HCT116 (cell line): ENCODE measurements at places on chromosomes 6 and 20.
A peak's percentile ranks its signal among the peaks of the same experiment; 100 is the strongest.

DNA sequence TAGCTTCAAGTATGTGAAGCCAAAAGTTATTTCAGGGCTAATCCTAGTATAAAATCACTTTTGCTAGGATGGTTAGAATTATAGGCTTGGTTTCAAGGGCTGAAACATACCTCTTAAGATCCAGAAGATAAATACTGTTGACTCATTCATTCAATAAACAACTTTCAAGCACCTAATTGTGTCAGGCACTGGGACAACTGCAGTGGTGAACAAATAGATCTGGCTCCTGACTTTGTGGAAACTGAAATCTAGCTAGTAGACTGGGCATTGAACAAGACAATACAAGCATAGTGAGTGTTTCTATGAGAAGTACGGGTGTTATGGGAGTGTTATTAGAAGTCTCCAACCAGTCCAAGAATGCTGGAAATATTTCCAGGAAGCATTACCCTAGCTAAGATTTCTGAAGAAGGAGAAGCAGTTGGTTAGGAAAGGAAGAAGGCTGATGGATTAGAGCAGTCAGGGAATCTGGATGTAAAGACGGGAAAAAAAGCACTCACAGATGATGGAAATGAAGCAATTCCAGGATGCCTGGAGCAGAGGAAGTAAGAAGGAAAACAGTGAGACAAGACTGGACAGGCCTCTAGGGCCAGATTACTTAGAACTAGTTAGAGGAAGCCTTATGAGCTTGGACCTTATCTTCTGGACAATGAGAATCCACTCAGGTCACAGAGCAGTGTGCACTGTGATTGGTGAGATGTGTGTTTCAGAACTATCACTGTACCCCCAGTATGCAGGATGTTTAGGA lies 132.6 kb upstream of the RAB32 start:
- DNase-seq, result no peak

GRCh38 chr20:52896348-52896747 lies 75.8 kb upstream of the TSHZ2 start:
- no peak for DNase-seq

DNA sequence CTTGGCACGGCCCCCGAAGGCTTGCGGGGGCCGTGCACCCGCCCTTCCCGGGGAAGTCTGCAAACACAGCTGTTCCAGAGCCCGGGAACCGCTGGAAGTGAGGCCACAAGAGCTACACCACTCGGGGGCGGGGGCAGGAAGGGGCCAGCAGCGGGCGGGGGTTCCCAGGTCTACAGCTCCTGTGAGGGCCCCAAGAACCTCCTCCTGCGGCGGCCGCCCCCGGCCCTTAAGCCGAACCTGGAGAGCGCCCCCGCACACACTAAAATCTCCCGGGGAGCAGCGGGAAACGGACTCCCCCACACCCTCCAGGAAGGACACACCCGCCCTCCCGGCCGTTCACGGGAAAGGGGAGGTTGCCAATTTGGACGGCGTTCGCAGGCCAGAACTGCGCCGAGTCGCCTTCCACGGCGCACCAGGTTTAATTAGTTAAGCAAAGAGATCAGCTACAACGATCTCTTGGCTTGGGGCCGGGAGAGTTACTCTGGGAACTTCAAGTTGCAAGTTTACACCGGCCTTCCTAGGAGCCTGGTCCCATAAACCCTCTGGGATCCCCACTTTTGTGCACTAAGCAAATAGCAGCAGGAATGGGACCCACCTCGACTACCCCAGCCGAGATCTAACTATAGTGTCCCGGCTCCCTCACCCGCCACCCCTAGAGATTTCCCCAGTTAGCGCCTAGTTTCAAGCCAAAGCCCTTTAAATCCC lies 1.7 kb downstream of the JAG1 start:
- no peak for DNase-seq

- DNase-seq, result no peak
Observed at GRCh38 chr6:84902354-84902928, 138.0 kb upstream of the TBX18 start.

- no peak for DNase-seq
Observed at GRCh38 chr20:8656335-8656734, 412.6 kb upstream of the PLCB4 start.

DNA sequence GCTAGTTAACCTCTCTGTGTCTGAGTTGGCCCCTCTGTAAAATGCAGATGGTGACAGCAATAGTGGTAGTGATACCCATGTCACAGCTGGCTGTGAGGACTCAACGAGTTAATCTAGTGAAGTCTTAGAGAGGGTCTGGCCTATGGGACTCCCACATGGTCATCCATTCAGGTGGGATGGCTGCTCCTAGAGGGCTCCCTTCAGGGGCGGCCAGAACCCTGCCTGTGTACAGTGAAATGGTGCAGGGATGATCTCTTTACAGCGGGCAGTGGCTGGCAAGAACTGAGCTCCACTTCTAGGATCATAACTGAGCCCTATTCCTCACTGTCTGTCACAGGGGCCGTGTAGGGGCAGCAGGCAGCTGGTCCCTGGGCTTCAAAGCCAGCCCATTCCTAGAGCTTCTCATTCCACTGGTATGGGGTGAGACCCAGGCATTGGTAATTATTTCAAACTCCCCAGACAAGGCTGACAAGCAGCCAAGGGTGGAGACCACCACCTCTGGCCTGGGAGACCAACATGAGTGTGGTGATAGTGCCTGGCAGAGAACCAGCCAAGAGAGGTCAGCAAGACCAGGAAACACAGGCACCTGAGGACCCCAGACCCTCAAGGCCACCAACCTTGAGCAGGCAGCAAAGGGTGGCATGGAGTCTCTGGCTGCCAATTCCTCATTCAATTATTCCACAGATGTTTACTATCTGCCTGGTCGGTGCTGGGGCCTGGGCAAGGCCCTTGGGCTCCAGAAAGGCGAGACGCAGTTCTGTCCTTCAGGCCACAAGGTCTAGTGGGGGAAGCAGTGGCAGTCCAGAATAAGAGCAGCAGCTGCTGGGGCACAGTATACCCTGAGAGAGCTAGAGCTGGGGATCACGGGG lies 103.4 kb downstream of the MRPL14 start:
- no peak for DNase-seq

DNA sequence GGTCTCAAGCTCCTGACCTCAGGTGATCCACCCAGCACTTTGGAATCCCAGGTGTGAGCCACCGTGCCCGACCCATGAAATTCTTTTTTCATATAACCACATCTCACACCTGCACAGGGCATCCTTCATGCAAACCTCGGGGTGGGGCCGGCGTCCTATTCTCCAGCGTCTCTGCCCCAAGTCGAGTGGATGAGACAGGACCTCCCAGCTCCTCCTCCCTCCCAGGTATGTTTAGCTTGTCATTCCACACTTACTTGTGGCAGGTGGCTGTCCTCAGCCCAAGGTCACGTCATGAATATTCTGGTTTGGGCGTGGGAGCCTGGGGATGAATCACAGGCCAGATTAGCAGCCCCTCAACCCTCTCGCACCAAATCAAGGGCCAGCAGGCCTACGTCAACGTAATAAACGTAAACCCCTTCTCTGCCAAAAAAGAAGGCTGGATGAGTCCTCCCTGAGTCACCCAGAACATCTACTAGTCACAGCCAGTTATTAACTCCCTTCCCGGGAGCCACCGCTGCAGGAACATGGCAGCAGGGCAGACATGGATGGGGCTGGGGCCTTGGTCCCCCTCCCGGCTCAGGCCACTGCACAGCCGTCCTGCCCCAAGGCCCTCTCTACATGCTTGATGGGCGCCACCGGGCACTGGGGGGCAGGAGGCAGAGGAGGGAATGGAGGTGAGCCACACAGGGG lies 91.7 kb downstream of the YTHDF1 start:
- no peak for DNase-seq

DNA sequence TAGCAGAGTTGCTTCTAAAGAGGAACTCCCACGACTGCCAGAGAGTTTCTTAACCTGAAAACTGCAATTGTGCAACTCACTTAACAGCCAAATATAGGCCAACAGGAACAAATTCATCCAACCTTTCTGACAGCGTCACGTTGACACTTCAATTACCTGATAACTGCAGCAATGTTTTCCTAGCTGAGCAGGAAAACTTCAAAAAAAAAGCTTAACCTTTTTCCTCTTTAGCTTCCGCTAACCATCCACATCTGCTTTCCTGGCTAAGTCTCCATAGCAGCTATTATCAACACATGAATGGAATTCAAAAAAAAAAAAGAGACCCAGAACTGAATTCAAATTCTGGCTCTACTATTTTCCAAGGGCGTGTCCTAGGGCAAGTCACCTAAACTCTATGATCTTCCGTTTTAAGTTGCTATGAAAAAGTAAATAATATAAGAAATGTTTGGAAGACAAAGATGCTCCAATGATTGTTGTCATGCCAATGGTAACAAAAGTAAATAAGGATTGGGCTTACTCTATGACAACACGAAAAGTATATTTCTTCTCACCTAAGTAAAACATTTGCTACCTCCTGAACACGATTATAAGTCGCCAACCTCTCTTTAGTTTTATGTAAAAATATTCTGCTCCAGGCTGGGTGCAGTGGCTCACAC lies 524.6 kb upstream of the JARID2 start:
- no peak for DNase-seq

DNA sequence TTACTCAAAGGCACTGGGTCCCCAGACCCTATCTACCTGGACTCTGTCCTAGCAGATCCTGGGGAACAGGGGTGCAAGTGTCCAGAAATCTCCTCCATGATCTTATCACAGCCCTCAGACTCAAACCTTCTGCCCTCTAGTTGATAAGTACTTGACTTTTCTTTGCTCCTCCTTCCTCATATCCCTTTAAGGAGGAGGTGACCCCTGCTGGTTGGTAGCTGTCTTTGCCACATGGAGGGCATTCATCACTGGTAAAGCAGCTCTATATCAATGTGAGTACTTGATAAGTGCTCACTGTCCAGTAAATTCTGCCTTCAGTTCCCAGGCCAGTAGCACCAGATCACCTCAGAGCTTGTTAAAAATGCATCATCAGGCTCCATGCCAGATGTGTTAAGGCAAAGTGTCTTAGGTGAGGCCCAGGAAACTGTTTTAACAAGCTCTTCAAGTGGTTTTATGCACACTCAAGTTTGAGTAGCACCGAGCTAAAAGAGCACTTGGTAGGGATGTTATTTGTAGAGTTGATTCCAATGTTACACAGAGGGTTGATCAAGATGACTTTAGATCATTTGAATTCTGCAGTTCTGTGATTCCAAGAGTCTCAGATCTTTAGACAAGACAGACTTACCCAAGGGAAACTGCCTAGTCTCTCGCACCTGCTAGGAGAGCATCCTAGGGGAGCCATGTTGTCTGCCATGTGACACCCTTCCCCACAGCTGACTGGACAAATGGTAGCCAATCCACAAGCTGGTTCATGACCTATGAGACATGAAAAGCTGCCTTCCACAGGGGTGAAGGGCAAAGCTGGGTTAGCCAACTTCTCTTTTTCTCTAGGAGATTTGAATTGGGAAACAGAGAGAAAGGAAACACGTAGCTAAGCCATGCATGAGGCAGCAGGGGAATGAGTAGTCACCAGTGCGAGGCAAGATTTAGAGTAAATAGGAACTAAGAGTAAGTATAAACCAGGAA lies 18.6 kb downstream of the TREML2 start:
- peak; percentile 59 for DNase-seq

DNA sequence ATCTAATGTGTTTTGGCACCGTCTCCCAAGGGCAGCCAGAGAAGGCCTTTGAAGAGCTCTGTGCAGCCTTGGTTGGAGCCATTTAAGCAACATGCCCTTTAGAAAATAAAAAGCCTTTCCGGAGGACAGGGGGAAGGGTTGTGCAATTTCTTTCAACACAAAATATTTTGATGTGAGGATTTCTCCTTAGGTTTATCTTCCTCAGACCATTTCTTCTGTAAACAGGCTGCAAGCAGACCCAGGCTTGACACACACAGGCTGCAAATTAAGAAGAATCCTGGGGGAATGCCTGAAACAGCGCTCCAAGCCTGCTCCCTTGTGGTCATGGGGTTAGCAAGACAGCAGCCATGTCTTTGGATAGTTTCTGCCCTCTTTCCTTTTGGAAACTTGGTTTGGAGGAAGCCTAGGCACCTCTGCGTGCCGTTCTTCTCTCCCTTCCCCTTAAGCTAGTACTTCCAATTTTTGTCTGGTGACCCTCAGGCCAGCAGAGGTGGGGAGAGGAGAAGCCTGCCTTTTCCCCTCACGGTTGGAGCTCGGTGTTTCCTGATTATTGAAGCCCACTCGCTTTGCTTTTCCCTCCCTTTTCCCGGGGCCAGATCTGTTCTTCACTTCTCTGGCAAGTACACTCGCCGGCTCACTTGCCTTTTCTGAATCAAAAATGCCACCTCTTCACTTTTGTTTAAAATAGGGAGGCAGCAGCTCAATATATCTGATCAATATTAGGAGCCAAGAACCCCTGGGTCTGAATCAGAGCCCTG lies 39.6 kb upstream of the NOX3 start:
- no peak for DNase-seq

- no peak for DNase-seq
Observed at GRCh38 chr20:4110885-4111284, 95.5 kb upstream of the RNF24 start.

- no peak for DNase-seq
Observed at GRCh38 chr20:57111028-57111373, 155.4 kb downstream of the BMP7 start.

DNA sequence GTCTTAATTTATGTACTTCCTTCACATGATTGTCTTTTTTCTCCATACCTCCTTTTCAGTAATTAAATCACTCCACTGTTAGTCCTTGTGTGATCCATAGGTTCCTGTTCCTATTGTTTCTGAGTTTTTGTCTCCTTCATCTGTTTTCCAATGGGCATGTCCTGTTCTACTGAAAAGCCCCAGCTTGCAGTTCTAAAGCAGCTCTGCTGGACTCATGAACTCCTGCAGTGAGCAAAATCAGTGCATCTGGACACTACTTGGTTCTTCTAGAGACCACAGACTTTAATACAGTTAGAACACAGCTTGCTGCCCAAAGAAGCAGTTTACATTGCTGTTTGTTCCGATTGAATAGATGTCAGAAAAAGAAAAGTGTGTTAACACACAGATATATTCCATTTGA lies 593.3 kb upstream of the HS3ST5 start:
- DNase-seq, result no peak

GRCh38 chr20:49956689-49957088 lies 20.5 kb downstream of the RNF114 start:
- DNase-seq, result no peak

DNA sequence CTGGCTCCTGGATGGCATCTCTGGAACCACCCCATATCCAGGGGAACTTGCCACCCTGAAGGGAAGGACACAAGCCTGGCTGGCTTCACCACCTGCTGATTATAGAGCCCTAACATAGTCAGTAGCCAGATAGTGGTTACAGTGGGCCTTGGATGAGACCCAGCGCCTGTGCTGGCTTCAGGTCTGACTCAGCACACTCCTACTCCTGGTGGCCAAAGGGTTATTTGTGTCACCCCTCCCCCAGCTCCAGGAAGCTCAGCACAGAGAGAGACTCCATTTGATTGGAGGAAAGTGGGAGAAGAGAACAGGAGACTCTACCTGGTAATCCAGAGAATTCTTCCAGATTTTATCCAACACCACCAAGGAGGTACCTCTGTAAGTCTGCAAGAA lies 12.8 kb downstream of the SNX14 start:
- no peak for DNase-seq

- no peak for DNase-seq
Observed at GRCh38 chr6:9632026-9632425, 782.8 kb downstream of the TFAP2A start.

DNA sequence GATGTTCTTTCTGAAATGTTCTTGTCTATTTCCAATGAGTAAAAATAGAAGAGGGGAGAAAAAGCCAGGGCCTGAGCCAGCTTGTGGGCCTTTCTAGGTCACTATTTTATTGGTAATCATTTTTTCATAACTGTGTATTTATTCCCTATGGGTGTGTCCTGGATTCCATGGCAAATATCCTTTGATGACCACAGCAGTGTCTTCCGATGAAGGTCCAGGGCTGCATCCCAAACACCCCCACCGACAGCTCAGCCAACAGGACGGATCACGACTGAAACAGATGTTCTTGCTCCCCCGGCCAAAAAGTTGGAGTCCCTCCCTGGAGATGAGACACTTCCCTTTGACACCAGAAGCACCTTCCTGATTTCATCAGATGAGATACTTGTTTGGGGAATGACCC lies 105.4 kb upstream of the PLEKHG1 start:
- no peak for DNase-seq
